ENCODE measurements at places on chromosomes 1 and 21.
A peak's percentile ranks its signal among the peaks of the same experiment; 100 is the strongest.

- DNase-seq, result peak; percentile 44
These were observed 43.7 kb upstream of the RNF11 start for GRCh38 chr1:51192213-51192843.

DNA sequence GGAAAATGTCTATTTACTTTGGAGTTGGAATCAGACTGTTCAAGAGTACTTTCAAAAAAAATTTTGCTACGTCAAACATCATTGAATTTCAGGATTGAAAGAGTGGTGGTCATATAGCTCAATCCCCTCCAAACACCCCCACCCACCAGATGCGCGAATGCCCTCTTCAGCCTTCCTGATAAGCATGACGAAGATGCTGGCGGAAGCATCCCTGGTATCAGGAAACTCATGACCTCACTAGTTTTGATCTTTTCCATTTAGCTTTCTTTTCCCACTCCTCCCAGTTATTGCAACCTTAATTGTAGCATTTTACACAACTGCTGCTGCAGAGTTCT, 104.4 kb downstream of the LEPR start:
- no peak for DNase-seq

DNA sequence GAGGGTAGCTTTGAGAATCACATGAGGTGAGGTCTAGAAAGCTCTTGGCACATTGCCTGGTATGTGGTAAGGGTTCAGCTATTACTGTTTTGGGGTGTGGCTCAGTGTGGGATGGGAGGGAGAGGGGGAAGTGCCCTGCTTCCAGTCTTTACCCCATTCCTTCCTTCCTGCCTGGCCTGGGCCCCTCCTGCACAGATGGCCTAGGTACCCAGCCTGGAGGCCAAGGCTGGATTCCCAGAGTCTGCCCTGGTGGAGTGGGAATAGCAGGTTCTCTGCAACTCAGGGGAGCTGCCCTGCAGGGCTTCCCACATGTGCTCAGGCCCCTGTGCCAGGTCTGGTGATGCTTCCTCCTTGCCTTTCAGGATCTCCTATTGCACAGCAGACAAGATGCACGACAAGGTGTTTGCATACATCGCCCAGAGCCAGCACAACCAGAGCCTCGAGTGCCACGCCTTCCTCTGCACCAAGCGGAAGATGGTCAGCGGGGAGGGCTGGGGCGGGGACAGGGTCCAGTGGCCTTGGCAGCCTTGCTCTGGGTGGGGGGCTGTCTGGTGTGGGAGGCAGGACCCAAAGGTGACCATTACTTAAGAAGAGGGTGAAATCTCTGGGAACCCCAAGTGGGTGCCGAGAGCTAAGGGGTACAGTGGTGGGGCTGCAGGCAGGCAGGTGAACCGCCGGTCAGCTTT, 13.5 kb downstream of the LDLRAP1 start:
- DNase-seq, result no peak

- DNase-seq, result no peak
These were observed 6.0 kb downstream of the CYB561D1 start for GRCh38 chr1:109499661-109500536.

DNA sequence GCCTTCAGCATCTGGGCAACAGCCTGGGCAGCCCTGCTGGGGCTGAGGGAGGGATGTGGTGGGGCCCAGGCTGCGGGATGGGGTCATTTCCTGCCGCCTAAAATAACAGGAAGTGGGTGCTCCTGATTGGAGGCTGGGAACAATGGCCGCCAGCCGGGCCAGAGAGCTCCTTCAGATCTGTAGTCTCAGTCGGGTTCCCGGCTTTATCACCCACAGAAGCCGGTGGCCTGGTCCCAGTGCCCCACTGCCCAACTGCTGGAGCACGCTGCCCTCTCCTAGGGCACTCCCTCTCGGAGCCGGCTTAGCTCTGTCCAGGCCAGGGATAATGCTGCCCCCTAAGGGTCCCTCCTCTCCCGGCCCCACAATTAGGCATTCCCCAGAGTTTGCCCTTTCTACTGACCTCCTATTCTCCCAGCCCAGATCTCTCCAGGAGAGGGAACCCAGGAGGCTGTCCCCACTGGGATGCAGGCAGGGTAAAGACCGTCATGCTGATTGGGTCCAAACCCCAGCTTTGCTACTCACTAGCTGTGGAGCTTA, 5.1 kb downstream of the MAP7D1 start:
- peak; percentile 77 for DNase-seq
